ENCODE measurements at places on chromosomes 5 and 9. TPM values are rescaled to one million over a fixed set of nuclear protein-coding genes. Genes with fewer than 3 reads are reported as not detected.

DNA sequence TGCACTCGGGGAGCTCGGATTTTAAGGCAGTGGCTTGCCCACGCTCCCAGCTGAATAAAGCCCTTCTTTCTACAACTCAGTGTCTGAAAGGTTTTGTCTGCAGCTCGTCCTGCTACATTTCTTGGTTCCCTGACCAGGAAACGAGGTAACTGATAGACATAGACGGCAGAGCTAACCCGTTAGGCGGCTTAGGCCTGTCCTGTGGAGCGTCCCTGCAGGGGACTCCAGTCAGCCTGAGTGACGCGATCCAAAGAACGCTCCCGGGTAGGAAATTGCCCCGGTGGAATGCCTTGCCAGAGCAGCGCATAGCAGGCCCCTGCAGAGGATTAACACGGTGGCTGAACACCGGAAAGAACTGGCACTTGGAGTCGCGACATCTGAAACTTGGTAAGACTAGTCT lies 1.8 kb upstream of the SELENOP start:
- H3K4me1 ChIP-seq: peaks cover 4% of the 10 kb centered on the region
- H3K27ac ChIP-seq: no peak overlapping the region
- no peaks in the 10 kb centered on the region for H3K36me3 ChIP-seq
- no peak for DNase-seq
- H3K4me3 ChIP-seq: no peak overlapping the region

- no peak overlapping the region for H3K4me3 ChIP-seq
- no peak overlapping the region for H3K27ac ChIP-seq
- DNase-seq: no peak
- no peaks in the 10 kb centered on the region for H3K4me1 ChIP-seq
- no peaks in the 10 kb centered on the region for H3K36me3 ChIP-seq
- no peaks in the 10 kb centered on the region for H3K27me3 ChIP-seq
These were observed 27.7 kb upstream of the TAS2R1 start for GRCh38 chr5:9657819-9658218.

- peak overlapping the region; percentile 32 for H3K27ac ChIP-seq
- no peaks in the 10 kb centered on the region for H3K36me3 ChIP-seq
- H3K27me3 ChIP-seq: no peaks in the 10 kb centered on the region
- H3K4me1 ChIP-seq: peaks cover 14% of the 10 kb centered on the region
These were observed 20.0 kb upstream of the CREBRF start for GRCh38 chr5:173035904-173036707.

Gene BAAT
- 0.31 TPM for total RNA-seq

DNA sequence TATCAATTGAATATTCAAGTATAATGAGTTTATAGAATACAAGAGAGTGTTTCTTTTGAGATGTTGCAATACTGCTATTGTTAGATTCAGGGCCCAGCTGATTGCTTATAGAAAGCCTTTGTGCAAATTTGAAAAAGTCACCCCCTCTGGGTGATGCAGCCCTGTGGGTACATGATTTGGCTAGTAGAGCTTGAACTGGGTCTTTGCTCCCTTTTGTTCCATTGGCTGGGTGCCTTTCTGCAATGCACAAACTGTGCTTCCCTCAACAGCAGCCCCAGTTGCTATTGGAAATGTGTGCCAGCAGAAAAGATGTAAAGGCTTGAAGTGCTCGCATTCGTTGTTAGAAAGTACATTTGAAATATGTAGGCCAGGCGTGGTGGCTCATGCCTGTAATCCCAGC lies 61.8 kb upstream of the CEMIP2 start:
- H3K4me3 ChIP-seq: no peak overlapping the region
- no peaks in the 10 kb centered on the region for H3K36me3 ChIP-seq
- H3K4me1 ChIP-seq: no peaks in the 10 kb centered on the region
- H3K27me3 ChIP-seq: no peaks in the 10 kb centered on the region
- H3K27ac ChIP-seq: no peak overlapping the region
- DNase-seq: no peak

Gene PCDHB10
- 4.0 TPM for total RNA-seq

Gene MSANTD3
- 24.9 TPM for total RNA-seq

Data from testis (tissue), 5 donors.